Thymus (tissue), 14 donors: ENCODE measurements at places on chromosomes 12 and 14. TPM values are rescaled to one million over a fixed set of nuclear protein-coding genes. Genes with fewer than 3 reads are reported as not detected.

DNA sequence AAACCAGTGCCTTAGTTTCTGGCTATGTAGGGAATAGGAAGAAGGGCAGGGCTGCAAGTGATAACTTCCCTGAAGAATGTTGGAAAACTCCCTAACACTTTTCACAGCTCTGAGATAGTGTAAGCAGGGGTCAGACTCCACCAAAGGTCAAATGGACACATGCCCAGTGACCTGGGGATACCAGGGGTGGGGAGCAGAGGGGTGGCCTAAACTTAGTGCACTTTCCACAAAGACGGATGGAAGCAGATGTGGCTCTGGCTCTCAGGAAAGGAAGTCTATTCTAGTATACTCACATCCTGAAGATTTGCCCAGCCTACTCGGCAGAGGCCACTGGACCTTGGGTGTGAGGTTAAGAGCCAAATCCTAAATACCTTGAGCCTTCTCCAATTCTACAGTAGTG, 285.8 kb downstream of the NUAK1 start:
- DNase-seq = no peak

- DNase-seq = no peak
Measured at GRCh38 chr12:78881685-78882084, 17.1 kb downstream of the SYT1 start.

GRCh38 chr12:95390932-95391331, 83.0 kb upstream of the METAP2 start:
- no peak for DNase-seq

GRCh38 chr12:111426344-111427185, 20.8 kb downstream of the SH2B3 start:
- DNase-seq = no peak

DNA sequence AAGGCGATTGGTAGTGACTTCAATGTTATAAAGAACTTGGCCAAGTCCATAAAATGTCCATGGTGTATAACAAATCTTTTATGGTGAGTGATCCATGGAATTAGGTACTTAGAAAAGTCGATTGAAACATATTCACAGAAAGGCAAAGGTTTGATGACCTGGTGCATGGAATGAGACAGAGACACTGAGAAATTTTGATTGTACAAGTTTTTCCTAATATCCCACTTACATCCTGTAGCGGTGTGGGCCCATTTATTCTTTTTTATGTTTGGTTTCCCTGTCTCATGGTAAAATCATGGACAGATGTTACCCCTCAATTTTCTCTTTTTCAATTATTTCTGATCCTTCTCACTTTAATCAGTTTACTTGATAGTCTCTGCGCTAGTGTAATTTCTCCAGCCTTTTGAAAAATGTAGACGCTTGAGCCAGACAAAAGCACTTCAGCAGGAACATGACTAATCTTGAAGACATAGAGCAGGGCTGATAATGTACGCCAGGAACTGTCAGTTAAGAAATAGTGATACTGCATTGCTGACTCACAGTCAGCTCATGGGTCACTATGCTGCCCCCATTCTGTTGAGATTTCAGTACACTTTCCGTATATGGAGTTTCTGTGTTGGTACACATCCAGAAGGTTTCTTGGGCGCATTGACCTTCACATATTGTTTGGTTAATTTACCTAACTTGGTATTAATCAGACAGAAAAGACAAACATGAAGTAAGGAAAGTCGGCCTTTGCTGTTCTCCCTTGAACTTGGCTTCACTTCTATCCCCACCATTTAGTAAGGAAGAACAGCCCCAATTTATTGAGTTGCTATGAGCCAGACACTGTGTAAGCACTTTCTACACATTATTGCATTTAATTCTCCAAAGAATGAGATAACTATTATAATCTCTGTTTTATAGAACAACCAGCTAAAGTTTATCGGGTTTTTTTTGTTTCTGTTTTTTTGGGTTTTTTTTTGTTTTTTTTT, 841.7 kb downstream of the DIO2 start:
- DNase-seq = no peak

DNA sequence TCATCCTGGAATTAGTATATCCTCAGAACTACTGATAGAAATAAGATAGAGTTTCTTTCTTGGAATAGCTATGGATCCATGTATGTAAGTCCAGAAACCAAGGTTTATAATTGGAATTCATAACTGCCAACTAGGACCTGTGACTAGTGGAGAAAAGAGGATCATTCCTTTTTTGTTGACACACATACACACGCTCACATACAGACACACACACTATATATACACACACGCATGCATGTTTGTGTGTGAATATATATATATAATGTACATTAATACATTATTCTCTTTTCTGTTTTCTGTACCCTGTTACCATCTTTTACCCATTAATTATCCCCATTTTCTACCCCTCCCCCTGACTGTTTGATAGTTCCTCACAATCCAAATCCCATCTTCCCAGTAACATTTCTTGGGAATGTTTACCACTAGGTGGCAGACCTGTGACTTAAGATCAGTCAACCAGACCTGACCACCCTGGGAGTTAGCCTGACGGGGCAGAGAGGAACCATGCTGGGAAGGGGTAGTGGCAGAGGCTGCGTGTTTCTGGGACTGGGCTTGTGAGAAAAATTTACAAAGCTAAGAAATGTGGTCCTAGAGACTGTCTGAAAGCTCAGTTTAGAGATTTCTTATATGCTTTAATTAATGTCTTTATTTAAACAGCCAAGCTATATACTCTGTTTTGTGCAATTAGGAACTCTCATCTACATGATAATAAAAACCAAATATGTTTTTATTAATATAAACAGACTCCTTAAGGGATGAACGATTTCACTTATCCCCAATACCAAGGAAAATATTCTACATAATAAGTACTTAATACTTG, 308.0 kb downstream of the PPFIA2 start:
- no peak for DNase-seq

DNA sequence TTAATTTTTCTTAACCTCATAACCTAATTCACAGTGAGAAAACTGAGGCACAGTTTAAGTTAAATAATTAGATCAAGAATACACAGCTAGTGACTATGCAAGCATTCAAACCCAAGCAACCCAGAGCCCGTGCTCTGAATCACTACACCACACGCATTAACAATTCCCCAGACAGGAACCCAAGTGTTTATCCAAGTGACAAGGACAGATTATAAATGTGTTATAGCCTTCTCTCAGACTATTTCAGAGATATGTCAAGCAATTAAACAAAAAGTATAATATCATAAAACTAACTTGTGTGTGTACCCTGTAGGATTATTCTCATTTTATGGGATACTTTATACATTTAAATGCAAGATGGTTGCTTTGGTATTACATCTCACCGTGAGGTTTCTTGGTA, 43.8 kb downstream of the MED13L start:
- no peak for DNase-seq

DNA sequence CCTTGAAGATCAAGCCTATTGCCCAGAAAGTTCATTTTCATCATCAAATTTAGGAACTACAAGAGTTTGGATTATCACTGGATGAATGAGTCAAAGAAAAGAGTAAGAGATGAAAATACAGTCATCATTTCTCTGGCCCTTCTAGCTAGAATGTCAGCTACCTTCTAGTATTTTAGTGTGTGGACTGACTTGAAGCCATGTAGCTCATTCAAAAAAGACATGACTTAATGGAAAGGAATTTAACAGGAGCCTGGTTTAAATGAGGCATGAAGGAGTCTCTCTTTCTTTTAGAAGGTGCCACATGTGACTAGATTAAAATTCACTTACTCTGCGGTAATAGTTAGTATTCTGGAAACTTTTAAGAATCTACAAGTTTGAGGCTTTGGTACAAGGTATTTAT, 7.1 kb downstream of the PTHLH start:
- no peak for DNase-seq

SLC7A7 gene
- 10.7 TPM for total RNA-seq

E2F7 gene
- 4.4 TPM for total RNA-seq
